ENCODE measurements at places on chromosomes 12 and 14.

- no peak for DNase-seq
Observed at GRCh38 chr14:95237958-95238340, 80.6 kb upstream of the DICER1 start.

GRCh38 chr14:75711105-75711795 lies 50.2 kb downstream of the TTLL5 start:
- DNase-seq: no peak

GRCh38 chr14:104981699-104982541 lies 3.7 kb upstream of the CLBA1 start:
- DNase-seq: no peak

DNA sequence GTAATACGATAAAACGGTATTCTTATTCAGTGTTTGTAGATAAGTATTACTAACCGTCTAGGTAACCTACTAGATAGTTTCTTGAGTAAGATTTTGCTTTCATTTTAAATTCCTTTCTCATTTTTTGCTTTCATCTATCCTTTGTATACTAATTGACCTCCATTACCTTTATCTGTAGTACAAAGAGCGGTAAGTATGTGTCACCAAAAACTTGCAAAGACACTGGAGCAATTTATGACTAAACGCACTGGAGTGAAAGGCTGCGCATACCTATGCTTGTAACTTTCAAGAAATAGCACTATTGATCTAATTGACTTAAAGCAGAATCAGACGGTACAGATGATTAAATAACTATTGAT lies 1.7 kb downstream of the ARHGAP5 start:
- no peak for DNase-seq

GRCh38 chr12:49632986-49633702 lies 9.8 kb downstream of the PRPF40B start:
- no peak for DNase-seq

DNA sequence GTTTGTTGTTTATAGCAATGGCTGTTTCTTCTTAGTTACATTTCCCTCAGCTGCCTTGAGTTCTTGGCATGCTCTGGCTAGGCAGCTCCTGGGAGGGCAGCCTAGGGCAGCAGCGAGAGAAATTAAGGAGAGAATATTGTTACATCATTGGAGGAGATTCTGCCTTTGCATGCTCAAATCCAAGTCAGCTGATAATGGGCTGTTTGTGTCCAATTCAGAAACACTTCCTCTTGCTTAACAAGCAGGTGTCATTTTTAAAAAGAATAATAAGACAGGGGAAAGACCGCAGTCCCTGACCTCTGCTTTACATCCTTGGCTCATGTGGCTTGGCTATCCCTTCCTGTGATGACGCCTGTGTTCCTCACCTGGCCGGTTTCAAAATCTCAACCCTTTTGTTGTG lies 76.9 kb downstream of the ESR2 start:
- no peak for DNase-seq

DNA sequence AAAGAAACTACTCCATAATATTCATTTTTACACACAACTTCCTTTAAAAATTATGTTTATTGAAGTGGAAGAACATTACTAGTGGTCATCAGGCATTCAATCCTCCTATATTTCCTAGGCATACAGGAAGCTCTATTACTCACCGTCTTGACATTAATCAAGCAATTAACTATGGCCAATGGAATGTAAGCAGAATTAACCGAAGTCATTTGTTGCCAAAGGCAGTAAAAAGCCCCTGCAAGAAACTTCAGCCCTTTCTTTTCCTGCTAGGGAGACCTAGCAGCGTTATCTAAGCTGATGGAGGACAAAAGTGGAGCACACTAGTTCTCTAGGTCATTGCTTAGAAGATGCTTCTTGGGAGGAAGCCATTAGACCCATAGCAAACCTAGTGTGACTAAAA lies 399.6 kb downstream of the KCNH5 start:
- DNase-seq: no peak

DNA sequence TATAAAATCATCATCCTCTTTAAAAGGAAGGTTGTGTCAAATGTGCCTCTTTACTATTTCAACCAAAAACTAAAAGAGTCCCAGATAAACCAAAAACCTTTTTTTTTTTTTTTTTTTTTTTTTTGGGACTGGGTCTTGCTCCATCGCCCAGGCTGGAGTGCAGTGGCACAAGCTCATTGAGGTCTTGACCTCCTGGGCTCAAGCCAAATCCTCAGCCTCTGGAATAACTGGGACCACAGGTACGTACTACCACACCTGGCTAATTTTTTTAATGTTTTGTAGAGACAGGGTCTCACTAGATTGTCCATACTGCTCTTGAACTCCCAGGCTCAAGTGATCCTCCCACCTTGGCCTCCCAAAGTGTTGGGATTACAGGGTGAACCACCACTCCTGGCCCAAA lies 16.4 kb upstream of the SELPLG start:
- DNase-seq: no peak

GRCh38 chr12:104011253-104011652 lies 38.7 kb downstream of the GLT8D2 start:
- DNase-seq: no peak

- no peak for DNase-seq
Observed at GRCh38 chr12:122022393-122023338, 982 bp downstream of the BCL7A start.

Measured in stimulated activated CD8-positive, alpha-beta memory T cell treated with anti-CD3 and anti-CD28 coated beads, Interleukin-2, amount 100 ng/mL, for 1 hour (primary cell).